ENCODE measurements at places on chromosomes 16 and 17.

DNA sequence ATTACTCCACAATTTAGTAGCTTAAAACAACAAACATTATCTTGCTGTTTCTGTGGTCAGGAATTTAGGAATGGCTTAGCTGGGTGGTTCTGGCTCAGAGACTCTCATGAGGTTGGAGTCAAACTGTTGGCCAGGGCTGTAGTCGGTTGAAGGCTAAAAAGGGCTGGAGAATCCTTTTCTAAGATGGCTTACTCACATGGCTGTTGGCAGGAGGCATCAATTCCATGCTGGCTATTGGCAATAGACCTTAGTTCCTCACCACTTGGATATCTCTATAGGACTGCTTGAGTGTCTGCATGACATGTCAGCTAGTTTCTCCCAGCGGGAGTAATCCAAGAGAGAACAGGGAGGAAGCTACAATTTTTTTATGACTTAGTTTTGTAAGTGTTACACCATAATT, 6.6 kb upstream of the EFCAB13 start:
- no peak for DNase-seq

DNA sequence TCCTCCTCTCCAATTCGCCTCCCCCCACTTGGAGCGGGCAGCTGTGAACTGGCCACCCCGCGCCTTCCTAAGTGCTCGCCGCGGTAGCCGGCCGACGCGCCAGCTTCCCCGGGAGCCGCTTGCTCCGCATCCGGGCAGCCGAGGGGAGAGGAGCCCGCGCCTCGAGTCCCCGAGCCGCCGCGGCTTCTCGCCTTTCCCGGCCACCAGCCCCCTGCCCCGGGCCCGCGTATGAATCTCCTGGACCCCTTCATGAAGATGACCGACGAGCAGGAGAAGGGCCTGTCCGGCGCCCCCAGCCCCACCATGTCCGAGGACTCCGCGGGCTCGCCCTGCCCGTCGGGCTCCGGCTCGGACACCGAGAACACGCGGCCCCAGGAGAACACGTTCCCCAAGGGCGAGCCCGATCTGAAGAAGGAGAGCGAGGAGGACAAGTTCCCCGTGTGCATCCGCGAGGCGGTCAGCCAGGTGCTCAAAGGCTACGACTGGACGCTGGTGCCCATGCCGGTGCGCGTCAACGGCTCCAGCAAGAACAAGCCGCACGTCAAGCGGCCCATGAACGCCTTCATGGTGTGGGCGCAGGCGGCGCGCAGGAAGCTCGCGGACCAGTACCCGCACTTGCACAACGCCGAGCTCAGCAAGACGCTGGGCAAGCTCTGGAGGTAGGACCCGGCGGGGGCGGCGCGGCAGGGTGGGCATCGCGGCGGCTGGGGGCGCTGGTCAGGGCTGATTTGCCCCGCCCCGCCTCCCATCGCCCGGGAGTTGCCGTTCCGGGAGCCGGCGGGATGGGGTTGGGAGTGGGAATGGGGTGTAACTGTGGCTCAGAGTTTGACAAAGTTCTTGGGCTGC, 567 bp downstream of the SOX9 start:
- peak; percentile 54 for DNase-seq

DNA sequence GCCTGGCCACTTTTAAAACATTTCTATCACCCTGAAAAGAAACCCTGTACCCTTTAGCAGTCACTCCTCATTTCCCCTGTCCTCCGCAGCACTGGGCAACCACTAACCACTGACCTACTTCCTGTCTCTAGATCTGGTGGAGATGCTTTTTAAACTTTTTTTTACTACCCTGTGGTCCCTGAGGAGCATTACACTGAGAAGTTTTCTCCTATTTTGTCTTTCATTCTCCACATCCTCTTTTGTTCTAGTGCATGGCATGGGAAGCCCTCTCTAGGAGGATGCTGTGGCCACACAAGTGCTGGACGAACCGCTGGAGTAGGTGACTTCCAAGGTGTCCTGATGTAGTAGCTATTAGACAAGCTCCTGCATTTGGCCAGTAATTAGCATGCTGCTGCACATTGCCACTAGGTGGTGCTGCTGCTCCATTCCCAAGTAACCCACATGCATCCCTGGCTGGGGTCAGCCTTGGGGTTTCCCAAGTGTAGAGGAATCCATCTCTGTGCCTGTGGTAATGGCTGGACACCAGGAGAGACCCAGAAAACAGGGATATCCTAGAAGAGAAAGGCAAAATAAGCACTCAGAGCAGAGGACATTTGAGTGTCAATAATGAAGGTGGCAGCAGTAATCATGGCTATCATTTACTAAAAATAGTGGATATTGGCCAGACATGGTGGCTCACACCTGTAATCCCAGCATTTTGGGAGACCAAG, 143.8 kb upstream of the CRHR1 start:
- DNase-seq = peak; percentile 57

DNA sequence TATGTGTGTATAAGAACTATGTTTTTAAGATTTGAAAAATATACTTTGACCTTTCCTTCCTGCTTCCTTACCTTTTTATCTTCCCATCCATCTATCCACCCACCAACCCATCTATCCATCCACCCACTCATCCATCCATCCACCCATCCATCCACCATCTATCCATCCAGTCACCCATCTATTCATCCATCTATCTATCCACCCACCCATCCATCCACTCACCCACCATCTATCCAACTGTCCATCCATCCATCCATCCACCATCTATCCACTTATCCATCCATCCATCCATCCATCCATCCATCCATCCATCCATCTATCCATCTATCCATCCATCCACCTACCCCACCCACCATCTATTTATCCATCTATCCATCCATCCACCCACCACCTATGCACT, 12.4 kb downstream of the CBFA2T3 start:
- DNase-seq = no peak

- no peak for DNase-seq
Measured at GRCh38 chr16:76114681-76115080, 162.5 kb upstream of the CNTNAP4 start.

DNA sequence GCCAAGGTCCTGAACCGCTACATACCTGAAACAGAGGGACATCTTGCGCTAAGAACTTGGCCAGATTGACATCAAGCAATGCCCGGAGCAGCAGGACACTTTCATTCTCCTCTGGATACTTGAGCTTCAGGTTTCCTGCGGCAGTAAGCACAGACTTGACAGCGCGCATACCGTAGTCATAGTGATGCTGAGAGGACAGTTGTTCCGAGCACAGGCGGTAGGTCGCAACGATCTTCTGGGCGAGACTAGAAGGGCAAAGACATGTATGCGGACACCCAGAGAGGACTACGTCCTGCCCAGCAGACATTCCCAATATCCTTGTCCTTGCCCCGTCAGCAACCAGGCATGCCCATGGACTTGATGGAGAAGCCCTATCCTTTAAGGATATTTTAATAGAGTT, 112.9 kb downstream of the DNAH3 start:
- no peak for DNase-seq
